ENCODE measurements at places on chromosomes 13 and 19.

- DNase-seq = no peak
Measured at GRCh38 chr13:52454459-52454819, 839 bp upstream of the CKAP2 start.

- no peak for DNase-seq
Measured at GRCh38 chr13:111559612-111560403, 239.4 kb downstream of the TEX29 start.

- DNase-seq = peak; percentile 26
Measured at GRCh38 chr13:87999240-87999700, 328.1 kb downstream of the SLITRK5 start.

GRCh38 chr13:21175656-21176214 is 617 bp downstream of the SKA3 start:
- DNase-seq = peak; percentile 42

- DNase-seq = no peak
Measured at GRCh38 chr13:23268441-23268840, 87.7 kb downstream of the SGCG start.

GRCh38 chr19:5547881-5548280 is 19.9 kb downstream of the TINCR start:
- DNase-seq = peak; percentile 43

DNA sequence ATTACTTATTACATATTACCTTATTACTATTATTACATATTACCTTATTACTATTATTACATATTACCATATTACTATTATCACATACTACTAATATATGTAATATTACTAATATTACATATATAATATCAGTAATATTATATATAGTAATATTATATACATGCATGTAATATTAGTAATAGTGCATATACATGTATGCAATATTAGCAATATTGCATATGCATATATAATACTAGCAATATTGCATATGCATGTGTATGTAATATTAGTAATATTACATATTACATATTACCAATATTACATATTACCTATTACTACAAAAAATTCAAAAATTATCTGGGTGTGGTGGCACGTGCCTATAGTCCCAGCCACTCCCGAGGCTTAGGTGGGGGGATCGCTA is 22.4 kb downstream of the PDE4A start:
- DNase-seq = no peak

DNA sequence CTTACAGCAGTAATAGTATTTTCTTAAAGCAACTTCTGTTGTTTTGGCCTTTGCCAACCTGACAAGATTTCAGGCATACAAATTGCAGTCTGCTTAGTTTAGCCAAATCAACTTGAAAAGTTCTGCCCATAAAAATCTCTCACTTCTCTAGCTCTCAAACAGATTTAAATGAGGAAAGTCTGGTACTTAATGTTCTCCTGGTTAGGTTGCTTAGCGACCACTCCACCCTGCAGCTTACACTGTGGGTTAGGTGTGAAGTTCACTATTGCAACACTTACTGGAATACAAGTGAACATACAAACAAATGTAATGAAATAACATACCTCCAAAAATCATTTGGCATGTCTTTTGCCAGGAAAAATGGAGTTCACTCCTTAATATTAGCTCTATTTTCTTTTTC is 178.7 kb upstream of the PCDH9 start:
- peak; percentile 54 for DNase-seq

DNA sequence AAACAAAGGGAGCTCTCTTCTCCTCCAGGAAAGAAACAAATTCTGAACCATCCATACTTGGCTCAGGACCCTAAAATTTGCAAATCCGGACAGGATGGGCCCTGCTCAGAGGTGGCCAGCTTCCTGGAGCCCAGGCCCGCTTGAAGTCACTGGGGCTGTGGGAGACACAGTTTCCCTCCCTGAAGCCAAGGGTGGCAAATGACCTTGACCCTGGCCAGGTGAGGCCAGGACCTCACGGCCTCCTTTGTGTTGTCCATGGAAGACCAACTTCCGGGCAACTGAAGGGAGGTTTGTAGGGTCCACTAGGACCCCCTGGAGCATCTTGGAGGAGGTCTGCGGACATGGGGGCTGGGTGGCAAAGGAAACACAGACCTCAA is 5.5 kb downstream of the NANOS3 start:
- no peak for DNase-seq

DNA sequence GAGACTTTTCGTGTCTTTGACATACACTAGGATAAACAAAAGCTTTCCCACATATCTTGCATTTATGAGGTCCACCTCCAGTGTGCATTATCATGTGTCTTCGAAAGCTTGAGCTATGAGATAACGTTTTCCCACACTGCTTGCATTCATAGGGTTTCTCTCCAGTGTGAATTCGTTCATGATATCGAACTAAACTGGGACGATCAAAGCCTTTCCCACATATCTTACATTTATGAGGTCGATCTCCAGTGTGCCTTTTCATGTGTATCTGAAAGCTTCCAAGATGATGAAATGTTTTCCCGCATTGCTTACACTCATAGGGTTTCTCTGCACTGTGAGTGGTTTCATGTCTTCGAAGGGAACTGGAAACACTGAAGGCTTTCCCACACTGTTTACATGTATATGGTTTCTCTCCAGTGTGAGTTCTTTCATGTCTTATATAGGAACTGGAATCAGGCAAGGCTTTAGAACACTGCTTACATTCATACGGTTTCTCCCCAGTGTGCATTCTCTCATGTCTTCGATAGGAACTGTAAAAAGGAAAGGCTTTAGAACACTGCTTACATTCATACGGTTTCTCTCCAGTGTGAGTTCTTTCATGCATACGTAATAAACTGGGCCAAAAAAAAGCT is 14.5 kb downstream of the ZNF563 start:
- DNase-seq = no peak

GRCh38 chr19:53868091-53868891 is 608 bp downstream of the MYADM start:
- DNase-seq = peak; percentile 69

DNA sequence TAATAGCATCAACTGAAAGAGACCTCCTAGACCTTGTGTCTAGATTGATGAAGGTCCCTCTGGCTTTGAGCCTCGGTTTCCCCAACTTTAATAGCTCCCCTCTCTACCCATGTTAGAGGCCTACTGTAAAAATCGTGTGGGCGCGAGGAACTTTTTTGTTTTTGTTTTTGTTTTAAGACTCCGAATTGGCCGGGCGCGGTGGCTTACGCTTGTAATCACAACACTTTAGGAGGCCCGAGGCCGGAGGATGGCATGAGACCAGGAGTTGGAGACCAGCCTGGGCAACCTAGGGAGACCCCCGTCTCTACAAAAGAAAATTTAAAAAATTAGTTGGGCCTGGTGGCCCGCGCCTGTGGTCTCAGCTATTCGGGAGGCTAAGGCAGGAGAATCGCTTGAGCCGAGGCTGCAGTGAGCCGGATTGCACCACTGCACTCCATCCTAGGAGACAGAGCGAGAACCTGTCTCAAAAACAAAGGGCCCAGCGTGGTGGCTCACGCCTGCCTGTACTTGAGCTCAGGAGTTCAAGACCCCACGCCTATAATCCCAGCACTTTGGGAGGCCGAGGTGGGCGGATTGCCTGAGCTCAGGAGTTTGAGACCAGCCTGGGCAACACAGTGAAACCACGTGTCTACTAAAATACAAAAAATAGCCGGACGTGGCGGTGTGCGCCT is 858 bp upstream of the PPP6R1 start:
- peak; percentile 7 for DNase-seq

- no peak for DNase-seq
Measured at GRCh38 chr19:14427461-14427860, 5.6 kb upstream of the PKN1 start.

- no peak for DNase-seq
Measured at GRCh38 chr19:30023330-30023729, 81.3 kb downstream of the URI1 start.

GRCh38 chr13:99442273-99442895 is 58.9 kb upstream of the TM9SF2 start:
- peak; percentile 67 for DNase-seq

GRCh38 chr19:9791552-9792205 is 23.1 kb upstream of the ZNF846 start:
- peak; percentile 98 for DNase-seq

GRCh38 chr19:40523322-40524047 is 53.2 kb upstream of the SHKBP1 start:
- peak; percentile 64 for DNase-seq

DNA sequence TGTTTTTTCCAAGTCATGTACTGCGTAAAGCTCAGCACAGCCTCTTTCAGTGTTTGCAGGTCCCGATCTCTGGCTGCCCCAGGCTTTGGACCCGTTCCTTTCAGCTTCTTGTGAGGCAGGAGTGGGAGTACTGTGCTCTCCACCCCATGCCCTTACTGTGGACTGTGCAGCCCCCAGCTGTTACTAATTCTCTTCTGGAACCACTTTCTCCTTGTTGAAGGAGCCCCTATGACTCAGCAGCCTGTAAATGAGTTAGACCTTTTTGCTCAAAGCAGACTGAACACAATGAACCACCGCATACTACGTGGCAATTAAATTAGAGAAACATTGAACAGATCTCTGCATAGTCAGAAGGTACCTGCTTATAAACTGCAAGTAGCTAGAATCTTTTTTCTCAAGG is 39.0 kb downstream of the SERTM1 start:
- peak; percentile 53 for DNase-seq

GRCh38 chr13:66551128-66551527 is 679.0 kb downstream of the PCDH9 start:
- no peak for DNase-seq

DNA sequence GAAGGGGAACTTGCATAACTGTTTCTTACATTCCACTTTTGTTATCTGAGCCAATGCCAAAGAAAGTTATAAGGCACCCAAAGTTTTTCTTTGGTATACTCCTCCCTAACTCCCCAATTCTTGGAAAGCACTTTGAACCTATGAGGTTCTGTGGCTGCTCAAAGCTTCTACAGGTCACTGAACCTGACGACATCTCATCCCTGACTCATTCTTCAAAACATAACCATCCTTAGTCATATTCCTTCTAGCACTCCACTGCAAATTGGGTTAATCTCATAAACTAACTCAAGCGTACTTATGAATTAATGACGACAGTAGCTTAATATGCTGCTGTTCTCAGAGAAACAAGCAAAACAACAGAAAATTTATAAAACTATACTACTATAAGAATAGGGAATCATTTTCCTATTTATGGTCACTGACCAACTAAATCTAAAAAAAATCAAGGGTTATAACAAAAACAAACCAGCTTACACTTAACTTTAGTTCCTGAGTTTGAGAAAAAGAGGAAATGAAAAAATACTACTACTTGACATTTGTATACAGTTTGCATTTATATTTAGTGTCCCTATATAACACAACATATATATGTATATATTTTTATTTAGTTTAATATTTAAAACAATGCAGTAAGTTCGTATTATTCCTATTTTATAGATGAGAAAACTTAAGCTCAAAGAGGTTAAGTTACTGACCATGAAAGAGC is 69.1 kb downstream of the CAB39L start:
- DNase-seq = peak; percentile 70
